ENCODE measurements at places on chromosomes 12 and 14.
A peak's percentile ranks its signal among the peaks of the same experiment; 100 is the strongest.

DNA sequence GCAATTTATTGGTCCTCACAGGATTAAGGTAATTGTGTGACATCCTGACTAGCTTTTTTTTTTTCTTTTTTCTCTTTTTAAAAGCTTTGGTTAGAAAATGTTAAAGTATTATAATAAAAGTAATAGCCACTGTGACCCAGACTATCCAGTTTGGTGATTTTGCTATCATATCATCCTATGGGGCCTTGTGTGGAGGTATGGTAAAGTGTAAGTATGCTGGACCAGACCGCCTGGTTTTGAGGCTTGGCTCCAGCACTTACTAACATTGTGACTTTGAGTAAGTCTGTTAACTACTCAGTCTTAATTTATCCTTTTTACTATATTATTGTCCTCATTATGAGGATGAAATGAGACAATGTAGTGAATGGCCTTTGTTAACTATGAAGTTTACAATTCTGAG, 15.5 kb downstream of the EID3 start:
- H3K36me3 ChIP-seq: peaks cover 16% of the 10 kb centered on the region
- H3K4me3 ChIP-seq: no peak overlapping the region
- no peaks in the 10 kb centered on the region for H3K4me1 ChIP-seq
- no peaks in the 10 kb centered on the region for H3K27me3 ChIP-seq
- no peak overlapping the region for H3K27ac ChIP-seq

- DNase-seq: no peak
- H3K36me3 ChIP-seq: no peaks in the 10 kb centered on the region
- H3K27me3 ChIP-seq: no peaks in the 10 kb centered on the region
- H3K27ac ChIP-seq: no peak overlapping the region
- H3K4me1 ChIP-seq: no peaks in the 10 kb centered on the region
These were observed 54.3 kb downstream of the PLCZ1 start for GRCh38 chr12:18683327-18684013.

- DNase-seq: no peak
- no peak overlapping the region for H3K4me3 ChIP-seq
These were observed 10.0 kb downstream of the STYK1 start for GRCh38 chr12:10663869-10664268.

- no peak overlapping the region for H3K4me3 ChIP-seq
- no peaks in the 10 kb centered on the region for H3K36me3 ChIP-seq
- no peaks in the 10 kb centered on the region for H3K4me1 ChIP-seq
- H3K27ac ChIP-seq: no peak overlapping the region
- DNase-seq: no peak
These were observed 1325.8 kb downstream of the AACS start for GRCh38 chr12:126390969-126391566.

DNA sequence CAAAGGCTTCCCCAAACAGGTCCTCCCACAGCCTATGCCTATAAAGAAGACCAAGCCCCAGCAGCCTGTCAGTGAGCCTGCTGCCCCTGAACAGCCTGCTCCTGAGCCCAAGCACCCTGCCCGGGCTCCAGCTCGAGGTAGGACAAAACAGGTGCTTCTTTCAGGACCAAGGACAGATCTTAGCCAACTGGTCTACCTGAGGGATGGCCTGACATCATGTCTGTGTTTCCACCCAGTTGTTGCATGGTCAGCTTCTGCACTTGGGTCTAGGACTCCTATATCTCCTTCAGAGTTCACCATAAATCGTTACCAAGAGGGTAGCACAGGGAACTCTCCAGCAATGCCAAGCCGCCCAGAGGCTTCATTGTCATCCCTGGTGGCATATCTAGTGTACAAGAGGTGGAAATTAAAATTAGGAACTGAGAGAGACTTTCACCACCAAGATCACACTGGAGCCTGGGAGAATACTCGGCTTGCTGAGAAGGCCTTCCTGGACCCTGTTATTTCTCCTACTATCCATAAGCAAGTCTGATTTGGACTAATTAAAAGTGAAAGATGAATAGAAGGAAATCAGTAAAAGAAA, 38.2 kb upstream of the OAS1 start:
- H3K4me1 ChIP-seq: peaks cover 15% of the 10 kb centered on the region
- H3K27me3 ChIP-seq: peaks cover 4% of the 10 kb centered on the region
- no peak for DNase-seq

DNA sequence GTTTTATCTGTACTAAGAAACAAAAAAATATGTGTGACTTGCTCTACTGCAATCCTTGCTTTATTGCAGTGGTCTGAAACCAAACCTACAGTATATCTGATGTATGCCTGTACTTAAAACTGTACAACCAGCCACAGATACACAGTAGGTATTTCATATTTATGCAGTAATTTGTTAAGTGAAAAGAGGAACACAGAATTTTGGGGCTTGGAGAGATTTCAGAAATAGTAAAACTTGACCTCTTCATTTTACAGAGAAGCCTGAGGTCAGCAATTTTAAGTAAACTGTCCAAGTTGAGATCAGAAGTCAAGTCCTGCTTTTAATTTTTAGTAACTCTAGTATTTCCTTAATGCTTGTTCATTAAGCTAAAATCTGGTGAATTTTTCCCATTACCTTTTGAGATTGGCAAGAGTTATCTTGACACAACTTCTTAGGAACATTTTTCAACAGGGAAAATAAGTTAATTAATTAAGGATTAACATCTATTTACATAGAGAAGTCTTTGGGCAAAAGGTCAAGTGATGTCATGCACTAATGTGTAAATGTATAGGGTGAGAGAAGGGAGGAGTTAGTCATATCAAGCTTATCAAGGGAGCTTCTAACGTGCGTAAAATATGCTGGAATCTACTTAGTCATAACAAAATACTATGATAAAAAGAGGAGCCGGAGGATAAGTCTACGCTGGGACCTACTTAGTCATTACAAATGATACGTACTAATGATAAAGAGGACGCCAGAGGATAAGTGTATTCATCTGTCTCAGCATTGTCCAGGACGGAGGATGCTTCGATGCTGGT, 66.0 kb upstream of the GTF2A1 start:
- no peaks in the 10 kb centered on the region for H3K27me3 ChIP-seq
- H3K4me1 ChIP-seq: no peaks in the 10 kb centered on the region
- no peaks in the 10 kb centered on the region for H3K36me3 ChIP-seq
- no peak for DNase-seq

GRCh38 chr12:51593021-51593420, 2.0 kb downstream of the SCN8A start:
- no peak overlapping the region for H3K4me3 ChIP-seq
- no peak for DNase-seq
- no peaks in the 10 kb centered on the region for H3K36me3 ChIP-seq
- no peak overlapping the region for H3K27ac ChIP-seq
- H3K27me3 ChIP-seq: peaks cover 26% of the 10 kb centered on the region

GRCh38 chr12:58537278-58537677, 383.0 kb downstream of the LRIG3 start:
- no peak for DNase-seq
- no peak overlapping the region for H3K4me3 ChIP-seq
- H3K27me3 ChIP-seq: no peaks in the 10 kb centered on the region
- no peaks in the 10 kb centered on the region for H3K36me3 ChIP-seq
- no peaks in the 10 kb centered on the region for H3K4me1 ChIP-seq
- no peak overlapping the region for H3K27ac ChIP-seq

- no peaks in the 10 kb centered on the region for H3K27me3 ChIP-seq
- no peak overlapping the region for H3K4me3 ChIP-seq
- no peak overlapping the region for H3K27ac ChIP-seq
- DNase-seq: peak; percentile 47
These were observed 29.1 kb downstream of the CCDC88C start for GRCh38 chr14:91388551-91388975.

DNA sequence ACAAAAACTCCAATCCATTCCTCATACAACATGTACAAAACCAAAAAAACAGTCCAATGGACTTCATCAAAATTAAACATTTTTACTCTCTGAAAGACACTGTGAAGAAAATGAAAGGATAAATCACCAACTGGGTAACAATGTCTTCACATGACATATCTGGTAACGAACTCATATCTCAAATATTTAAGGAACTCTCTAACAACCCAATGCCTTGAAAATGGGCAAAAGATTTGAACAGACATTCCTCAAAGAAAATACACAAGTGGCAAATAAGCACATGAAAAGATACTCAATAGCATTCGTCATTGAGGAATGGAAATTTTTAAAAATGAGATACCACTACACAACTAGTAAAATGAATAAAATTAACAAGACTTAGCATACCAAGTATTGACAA, 198.7 kb upstream of the RASSF8 start:
- DNase-seq: no peak
- H3K27ac ChIP-seq: no peak overlapping the region
- no peaks in the 10 kb centered on the region for H3K4me1 ChIP-seq
- H3K36me3 ChIP-seq: no peaks in the 10 kb centered on the region
- peaks cover 4% of the 10 kb centered on the region for H3K27me3 ChIP-seq

GRCh38 chr12:127685491-127685890, 581.5 kb upstream of the TMEM132C start:
- H3K27ac ChIP-seq: no peak overlapping the region
- H3K4me3 ChIP-seq: no peak overlapping the region
- no peak for DNase-seq
- no peaks in the 10 kb centered on the region for H3K27me3 ChIP-seq
- no peaks in the 10 kb centered on the region for H3K4me1 ChIP-seq
- no peaks in the 10 kb centered on the region for H3K36me3 ChIP-seq

- no peaks in the 10 kb centered on the region for H3K4me1 ChIP-seq
- no peaks in the 10 kb centered on the region for H3K27me3 ChIP-seq
- H3K36me3 ChIP-seq: no peaks in the 10 kb centered on the region
- H3K27ac ChIP-seq: no peak overlapping the region
These were observed 168.3 kb downstream of the CACNA1C start for GRCh38 chr12:2221030-2221621.

DNA sequence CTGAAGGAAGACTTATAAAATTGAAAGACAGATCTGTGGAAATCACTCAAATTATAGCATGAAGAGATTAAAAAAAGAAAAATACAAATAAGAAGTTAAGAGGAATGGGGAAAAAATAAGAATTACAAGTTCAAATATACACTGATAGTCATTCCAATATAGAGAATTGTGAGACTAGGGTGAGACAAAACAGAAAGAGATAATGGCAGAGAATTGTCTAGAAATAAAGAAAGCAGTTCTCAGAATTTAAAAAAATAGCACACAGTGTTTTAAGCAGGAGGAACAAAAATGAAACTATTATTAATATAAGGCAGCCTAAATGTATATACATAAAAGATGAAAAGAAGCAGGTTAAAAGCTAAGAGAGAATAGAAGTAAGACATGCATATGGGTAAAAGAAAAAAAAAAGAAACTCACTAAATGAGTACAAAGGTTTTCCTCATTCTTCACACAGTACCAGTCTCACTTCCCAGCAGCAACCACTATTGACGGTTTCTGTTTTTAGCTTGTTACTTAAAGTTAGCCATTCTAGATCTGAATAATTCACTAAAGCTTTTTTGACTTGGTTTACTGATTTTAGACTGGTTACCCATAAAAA, 31.1 kb downstream of the SLC38A4 start:
- H3K27ac ChIP-seq: no peak overlapping the region
- H3K4me1 ChIP-seq: no peaks in the 10 kb centered on the region
- DNase-seq: no peak
- no peak overlapping the region for H3K4me3 ChIP-seq
- H3K36me3 ChIP-seq: no peaks in the 10 kb centered on the region

- no peak for DNase-seq
- no peaks in the 10 kb centered on the region for H3K27me3 ChIP-seq
- H3K36me3 ChIP-seq: peaks cover 69% of the 10 kb centered on the region
- peak overlapping the region; percentile 7 for H3K27ac ChIP-seq
- no peak overlapping the region for H3K4me3 ChIP-seq
These were observed 8.0 kb downstream of the NAB2 start for GRCh38 chr12:57096748-57097553.

GRCh38 chr14:45156067-45156466, 20.3 kb downstream of the FANCM start:
- no peak overlapping the region for H3K4me3 ChIP-seq
- no peaks in the 10 kb centered on the region for H3K36me3 ChIP-seq
- DNase-seq: no peak
- H3K4me1 ChIP-seq: no peaks in the 10 kb centered on the region
- no peaks in the 10 kb centered on the region for H3K27me3 ChIP-seq
- H3K27ac ChIP-seq: no peak overlapping the region

DNA sequence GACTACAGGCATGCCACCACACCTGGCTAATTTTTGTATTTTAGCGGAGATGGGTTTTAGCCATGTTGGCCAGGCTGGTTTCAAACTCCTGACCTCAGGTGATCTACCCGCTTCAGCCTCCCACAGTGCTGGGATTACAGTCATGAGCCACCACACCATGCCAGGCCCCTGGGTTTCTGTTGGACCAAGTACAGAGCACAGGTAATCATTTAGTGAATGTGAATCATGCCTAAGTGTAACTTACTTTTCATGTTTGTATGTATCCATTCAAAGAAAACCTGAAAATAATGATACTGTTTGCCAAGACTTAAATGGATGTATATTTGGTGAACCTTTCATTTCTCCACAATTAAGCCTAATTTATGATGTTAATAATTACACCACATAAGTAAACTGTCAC, 65.9 kb downstream of the FGD6 start:
- H3K4me1 ChIP-seq: no peaks in the 10 kb centered on the region
- H3K36me3 ChIP-seq: no peaks in the 10 kb centered on the region
- H3K27me3 ChIP-seq: no peaks in the 10 kb centered on the region
- H3K4me3 ChIP-seq: no peak overlapping the region

DNA sequence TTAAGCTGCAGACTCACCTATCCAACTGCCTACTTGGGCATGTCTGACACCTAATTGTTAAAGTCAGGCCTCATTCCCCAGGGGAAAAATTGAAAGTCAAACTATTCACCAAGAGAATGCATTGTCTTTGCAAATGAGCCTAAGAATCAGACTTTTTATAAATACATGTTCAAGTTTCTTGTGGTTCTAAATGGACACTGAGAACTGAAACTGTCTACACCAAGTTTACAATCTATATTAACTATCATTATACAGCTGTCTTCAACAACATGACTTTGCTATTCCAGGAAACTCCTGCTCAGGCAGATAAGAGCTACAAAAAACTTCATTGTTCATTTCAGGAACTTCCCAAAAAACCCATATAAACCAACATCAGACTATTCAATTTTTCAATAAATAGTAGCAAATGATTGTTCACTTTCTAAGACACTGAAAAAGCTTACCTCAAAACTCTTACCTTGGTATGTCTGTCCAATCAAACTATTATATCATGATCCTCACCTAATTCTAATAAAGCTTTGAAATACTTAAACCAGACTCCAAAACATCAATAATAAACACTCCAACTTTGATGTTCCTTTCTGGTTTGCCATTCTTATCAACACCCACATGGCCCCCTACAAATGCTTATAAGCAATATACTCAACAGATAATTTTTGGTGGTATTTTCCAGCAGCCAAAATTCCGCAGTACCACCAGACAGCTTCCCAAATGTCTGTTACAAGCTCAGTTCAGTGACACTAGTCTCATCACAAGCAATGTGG, 24.2 kb downstream of the CDK17 start:
- DNase-seq: no peak
- no peaks in the 10 kb centered on the region for H3K27me3 ChIP-seq
- no peak overlapping the region for H3K4me3 ChIP-seq
- H3K27ac ChIP-seq: no peak overlapping the region

DNA sequence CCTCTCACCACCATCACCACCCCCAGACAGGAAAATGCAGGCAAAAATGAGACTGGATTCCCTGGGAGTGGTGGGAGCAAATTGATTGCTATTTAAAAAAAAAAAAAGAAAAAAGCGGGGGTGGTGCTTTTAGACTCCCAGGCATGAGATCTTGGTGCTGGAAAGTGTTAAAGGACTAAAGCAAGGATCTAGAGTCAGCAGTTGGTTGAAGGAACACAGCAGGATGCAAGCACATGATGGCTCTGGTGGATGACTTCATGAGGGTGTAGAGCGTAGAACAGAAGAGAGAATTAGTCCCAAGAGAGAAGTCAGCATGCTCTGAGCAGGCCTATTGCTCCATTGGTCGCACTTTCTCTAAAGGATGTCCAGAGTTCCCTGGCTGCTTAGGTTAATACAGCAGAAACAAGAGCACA, 183.8 kb upstream of the HMGA2 start:
- no peak overlapping the region for H3K27ac ChIP-seq
- H3K4me3 ChIP-seq: no peak overlapping the region
- no peaks in the 10 kb centered on the region for H3K36me3 ChIP-seq
- DNase-seq: no peak
- H3K27me3 ChIP-seq: no peaks in the 10 kb centered on the region
- no peaks in the 10 kb centered on the region for H3K4me1 ChIP-seq

Measured in B cell (primary cell).